ENCODE measurements at places on chromosomes 11 and 22. TPM values are rescaled to one million over a fixed set of nuclear protein-coding genes. Genes with fewer than 3 reads are reported as not detected.

The IGSF22 gene
- total RNA-seq = 23.5 TPM

The PRAME gene
- not detected for total RNA-seq

The P2RY2 gene
- total RNA-seq = 3.4 TPM

The ZFP91 gene
- total RNA-seq = 92.5 TPM

The APOL6 gene
- total RNA-seq = 7.0 TPM

The GAL3ST3 gene
- total RNA-seq = not detected

The ART1 gene
- 2.7 TPM for total RNA-seq

The C11orf16 gene
- total RNA-seq = not detected

The POU2AF2 gene
- not detected for total RNA-seq

The ABCG4 gene
- total RNA-seq = 0.16 TPM

The SLC25A22 gene
- 8.0 TPM for total RNA-seq

The TPBGL gene
- not detected for total RNA-seq

The MN1 gene
- total RNA-seq = 1.8 TPM

The CATSPERZ gene
- total RNA-seq = not detected

The KCTD14 gene
- total RNA-seq = 0.35 TPM

The TSSK2 gene
- total RNA-seq = not detected

The ST14 gene
- total RNA-seq = not detected

The TLCD5 gene
- 24.2 TPM for total RNA-seq

The SMIM35 gene
- not detected for total RNA-seq

The CST6 gene
- 1.9 TPM for total RNA-seq

The RAB38 gene
- 0.40 TPM for total RNA-seq

The RTN4R gene
- 10.5 TPM for total RNA-seq

The RELT gene
- total RNA-seq = 10.2 TPM

The SF3A1 gene
- 39.8 TPM for total RNA-seq

The WBP2NL gene
- total RNA-seq = not detected

The TPCN2 gene
- total RNA-seq = 1.8 TPM

The SLC7A4 gene
- total RNA-seq = 0.70 TPM

The PRR5 gene
- 78.2 TPM for total RNA-seq

The IL17REL gene
- not detected for total RNA-seq

The PLEKHA7 gene
- total RNA-seq = 0.78 TPM

The FGF19 gene
- not detected for total RNA-seq

The HDHD5 gene
- total RNA-seq = 60.1 TPM

The BDNF gene
- 2.8 TPM for total RNA-seq

The OR4S2 gene
- not detected for total RNA-seq

The STK33 gene
- total RNA-seq = 0.45 TPM

The PATE1 gene
- total RNA-seq = not detected

The B4GAT1 gene
- total RNA-seq = 69.3 TPM

The LDHAL6A gene
- total RNA-seq = not detected

The MS4A14 gene
- total RNA-seq = not detected

The ME3 gene
- total RNA-seq = 18.9 TPM

The MPPED2 gene
- 0.16 TPM for total RNA-seq

The TEX54 gene
- total RNA-seq = not detected

The SHANK2 gene
- total RNA-seq = 4.0 TPM

The DCPS gene
- total RNA-seq = 14.6 TPM

The SLC22A9 gene
- not detected for total RNA-seq

The MLC1 gene
- not detected for total RNA-seq

The EMID1 gene
- 4.0 TPM for total RNA-seq

All from myocyte (in vitro differentiated cells).